ENCODE measurements at places on chromosomes 4 and X.

- no peak for DNase-seq
These were observed 112.7 kb downstream of the FAM53A start for GRCh38 chr4:1571165-1572009.

GRCh38 chr4:158930639-158930972 is 161.8 kb downstream of the FNIP2 start:
- no peak for DNase-seq

- no peak for DNase-seq
These were observed 46.7 kb upstream of the BTC start for GRCh38 chr4:74840936-74841509.

- no peak for DNase-seq
These were observed 23.3 kb upstream of the CBLL2 start for GRCh38 chrX:22249371-22249770.

GRCh38 chr4:77199276-77199675 is 42.3 kb downstream of the CCNG2 start:
- DNase-seq = no peak

DNA sequence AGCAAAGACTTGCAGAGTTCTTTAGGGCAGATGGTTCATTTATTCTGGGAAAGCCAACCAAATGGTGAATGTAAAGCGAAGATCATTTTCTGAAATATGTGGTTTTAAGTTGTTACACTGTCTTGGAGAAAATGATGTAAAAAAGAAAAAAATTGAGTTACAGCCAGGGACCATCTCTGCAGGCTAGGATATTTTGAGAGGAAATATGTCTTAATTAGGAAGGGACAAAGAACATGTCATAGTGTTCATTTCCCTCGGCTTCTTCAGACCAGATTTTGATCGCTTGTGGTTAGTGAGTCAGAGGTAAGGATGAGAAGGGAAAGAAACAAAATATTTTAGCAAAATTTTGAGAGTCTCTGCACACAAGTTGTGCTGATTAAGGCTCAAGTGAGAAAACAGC is 59.0 kb upstream of the C1QTNF7 start:
- DNase-seq = no peak

GRCh38 chr4:83605210-83605609 is 69.3 kb downstream of the GPAT3 start:
- DNase-seq = no peak

GRCh38 chr4:7384003-7384928 is 50.5 kb downstream of the PSAPL1 start:
- DNase-seq = no peak

GRCh38 chrX:68868316-68868715 is 39.5 kb downstream of the EFNB1 start:
- DNase-seq = no peak

- DNase-seq = no peak
These were observed 624.3 kb upstream of the EPHA5 start for GRCh38 chr4:66294638-66295037.

- DNase-seq = no peak
These were observed 198.6 kb upstream of the S100G start for GRCh38 chrX:16451334-16451733.

DNA sequence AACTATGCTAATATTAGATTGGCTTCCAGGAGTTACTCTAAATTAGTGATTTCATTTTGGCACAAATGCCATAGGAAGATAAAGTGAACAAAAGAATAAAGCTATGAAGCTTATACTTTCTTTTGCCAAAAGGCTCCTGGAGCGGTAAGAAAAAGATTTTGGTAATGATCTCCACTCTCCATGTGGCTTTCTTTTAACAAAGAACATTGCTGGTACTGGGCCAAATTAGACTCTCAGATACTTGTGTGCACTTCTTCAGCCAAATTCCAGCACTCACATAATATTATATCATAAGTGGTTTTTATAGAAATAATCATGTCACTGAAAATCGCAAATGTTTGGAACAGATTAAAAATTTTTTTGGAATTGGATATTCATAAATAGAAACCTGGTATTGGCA is 142.4 kb upstream of the FGF13 start:
- DNase-seq = no peak

- DNase-seq = no peak
These were observed 10.3 kb downstream of the CYP4V2 start for GRCh38 chr4:186201535-186202230.

DNA sequence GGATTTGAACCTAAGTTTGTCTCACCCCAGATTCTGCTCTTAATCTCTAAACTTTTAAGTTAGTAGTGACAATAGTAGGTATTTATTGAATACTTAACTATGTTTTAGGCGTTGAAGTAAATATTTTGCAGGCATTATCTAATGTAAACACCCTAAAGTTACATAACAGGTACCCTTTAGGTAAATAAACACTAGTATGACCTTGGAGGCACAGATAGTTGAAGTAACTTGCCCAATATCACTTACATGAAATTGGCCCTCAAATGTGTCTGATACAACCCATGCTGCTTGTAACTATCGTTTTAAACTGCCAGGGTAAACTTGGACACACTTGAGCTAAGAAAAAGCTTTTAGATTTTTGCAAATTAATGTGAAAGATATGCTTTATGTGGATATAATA is 3.0 kb downstream of the HPRT1 start:
- DNase-seq = no peak

DNA sequence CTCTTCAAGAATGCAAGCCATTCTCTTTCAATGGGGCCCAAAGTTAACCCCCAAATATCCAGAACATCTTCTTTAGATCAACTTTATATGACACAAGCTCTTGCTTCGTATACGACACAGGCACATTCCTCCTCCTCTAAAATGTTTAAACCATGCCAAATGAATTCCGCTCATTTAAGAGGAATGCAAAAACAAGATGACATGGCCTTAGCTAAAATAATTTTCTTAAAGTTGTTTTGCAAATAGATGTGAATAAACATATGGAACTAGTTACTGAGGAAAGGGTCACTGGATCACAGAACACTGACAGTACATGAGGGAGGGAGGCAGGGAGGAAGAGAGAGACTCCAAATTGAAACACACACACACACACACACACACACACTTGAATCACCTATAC is 97.4 kb downstream of the RASL11B start:
- no peak for DNase-seq

DNA sequence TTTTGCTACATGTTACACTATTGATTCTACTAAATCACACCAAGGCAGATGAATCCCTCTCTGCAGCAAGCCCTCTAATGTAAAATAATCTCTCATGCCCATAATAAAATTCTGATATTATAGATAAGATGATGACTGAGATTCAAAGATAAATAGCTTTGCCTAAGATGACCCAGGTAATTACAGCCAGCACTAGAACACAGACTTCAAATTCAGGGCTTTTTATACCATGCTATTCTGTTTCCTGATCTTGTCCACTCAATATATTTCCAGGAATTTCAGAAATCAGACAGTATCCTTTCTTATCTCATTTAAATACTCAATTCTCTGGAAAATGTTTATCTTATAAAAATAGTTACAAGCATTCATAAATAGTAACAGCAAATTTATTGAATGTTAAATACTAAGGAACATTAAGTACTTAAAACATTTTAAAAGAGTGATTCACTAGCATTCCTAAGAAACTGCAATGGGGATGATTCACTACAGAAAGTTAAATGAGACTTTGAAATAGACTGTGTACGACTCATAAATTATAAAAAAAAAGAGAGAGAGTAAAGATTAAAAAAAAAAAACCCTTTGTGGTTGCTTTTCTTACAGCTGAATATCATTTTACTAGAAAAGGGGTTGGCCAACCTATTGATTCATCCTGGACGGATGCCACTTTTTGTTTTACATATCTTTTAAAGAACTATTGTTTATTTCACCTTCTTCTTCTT is 45.8 kb upstream of the IL21 start:
- no peak for DNase-seq

- no peak for DNase-seq
These were observed 304.9 kb downstream of the DHX15 start for GRCh38 chr4:24279469-24279868.

- no peak for DNase-seq
These were observed 233.4 kb downstream of the HNRNPD start for GRCh38 chr4:82140422-82140821.

DNA sequence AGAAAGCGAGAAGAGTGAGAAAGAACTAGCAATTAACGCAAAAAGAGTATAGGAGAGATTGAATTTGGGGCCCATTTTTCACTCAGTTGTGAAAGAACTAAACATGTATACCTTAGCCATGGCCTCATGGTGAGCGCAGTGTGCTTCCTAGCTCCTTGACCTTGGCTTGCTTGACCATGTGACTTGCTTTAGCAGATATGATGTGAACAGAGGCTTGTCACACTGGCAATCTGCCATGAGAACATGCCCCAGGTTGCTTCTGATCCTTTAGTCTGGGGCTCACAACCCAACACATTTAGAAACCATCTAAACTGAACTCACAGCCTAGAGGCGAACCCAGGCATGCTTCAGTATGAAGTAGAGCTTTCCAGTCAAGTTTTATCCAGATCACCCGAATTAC is 260.1 kb upstream of the FTHL17 start:
- no peak for DNase-seq

DNA sequence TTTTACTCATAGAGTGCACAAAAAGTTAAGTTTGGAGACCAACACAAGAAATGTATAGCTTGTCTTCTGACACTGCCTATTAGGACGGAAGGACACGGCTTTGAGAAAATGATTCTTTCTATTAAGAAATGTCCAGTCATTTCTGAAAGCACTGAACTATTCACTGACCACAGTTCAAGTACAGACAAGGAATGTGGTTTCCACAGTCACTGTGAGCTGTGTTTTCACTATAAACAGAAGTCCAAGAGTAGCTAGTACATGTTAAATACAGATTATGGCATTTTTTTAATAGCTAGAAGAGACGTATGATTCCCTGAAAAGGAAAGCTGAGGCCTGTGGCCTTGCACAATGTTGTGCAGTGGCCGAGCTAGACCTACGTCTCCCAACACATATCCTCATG is 115.1 kb upstream of the GPM6A start:
- DNase-seq = no peak

DNA sequence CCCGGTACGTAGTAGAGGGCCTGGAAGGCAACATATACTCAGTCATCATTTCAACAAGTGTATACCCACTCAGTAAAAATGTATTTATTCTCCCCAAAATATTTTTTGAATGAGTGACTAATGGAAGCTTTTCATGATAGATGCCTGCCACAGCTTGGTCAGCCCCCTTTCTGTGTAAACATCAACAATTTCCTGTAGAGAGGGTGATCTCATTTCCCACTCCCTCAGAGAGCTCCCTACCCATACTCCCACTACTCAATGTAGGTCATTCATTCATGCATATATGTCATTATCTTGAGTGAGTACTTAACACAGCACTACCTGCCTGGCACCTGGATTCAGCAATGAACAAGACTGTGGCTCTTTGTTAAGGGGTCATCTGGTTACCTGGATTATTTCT is 81.9 kb downstream of the STK32B start:
- no peak for DNase-seq

GRCh38 chr4:168095776-168096406 is 3.6 kb downstream of the ANXA10 start:
- no peak for DNase-seq

- no peak for DNase-seq
These were observed 64.5 kb downstream of the TEC start for GRCh38 chr4:48205107-48205506.

- DNase-seq = no peak
These were observed 16.1 kb downstream of the AFP start for GRCh38 chr4:73451981-73452747.

DNA sequence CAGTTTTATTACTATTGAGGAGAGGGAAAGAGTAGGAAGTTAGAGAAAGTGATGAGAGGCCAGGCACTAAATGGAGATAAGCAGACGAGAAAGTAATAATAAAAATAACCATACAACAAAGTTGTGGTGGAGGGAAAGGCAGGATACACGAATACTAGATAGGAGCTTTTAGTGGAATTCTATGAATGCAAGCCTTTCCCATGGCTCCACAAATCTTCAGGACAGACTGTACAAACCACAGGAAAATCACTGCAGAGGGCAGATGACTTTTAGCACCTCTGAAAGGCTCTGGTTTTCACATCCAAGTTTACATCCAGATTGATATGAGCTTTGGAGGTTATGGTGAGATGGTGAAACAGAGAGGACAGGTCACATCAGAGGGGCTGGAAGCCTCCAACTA is 41.5 kb downstream of the TNIP3 start:
- DNase-seq = no peak

- no peak for DNase-seq
These were observed 103.0 kb upstream of the MBNL3 start for GRCh38 chrX:132591719-132592275.

GRCh38 chr4:7620086-7620813 is 185.5 kb upstream of the PSAPL1 start:
- no peak for DNase-seq

- no peak for DNase-seq
These were observed 231.7 kb downstream of the FBXW7 start for GRCh38 chr4:152304220-152304619.

- DNase-seq = no peak
These were observed 9.4 kb downstream of the C4orf50 start for GRCh38 chr4:6008766-6009385.

DNA sequence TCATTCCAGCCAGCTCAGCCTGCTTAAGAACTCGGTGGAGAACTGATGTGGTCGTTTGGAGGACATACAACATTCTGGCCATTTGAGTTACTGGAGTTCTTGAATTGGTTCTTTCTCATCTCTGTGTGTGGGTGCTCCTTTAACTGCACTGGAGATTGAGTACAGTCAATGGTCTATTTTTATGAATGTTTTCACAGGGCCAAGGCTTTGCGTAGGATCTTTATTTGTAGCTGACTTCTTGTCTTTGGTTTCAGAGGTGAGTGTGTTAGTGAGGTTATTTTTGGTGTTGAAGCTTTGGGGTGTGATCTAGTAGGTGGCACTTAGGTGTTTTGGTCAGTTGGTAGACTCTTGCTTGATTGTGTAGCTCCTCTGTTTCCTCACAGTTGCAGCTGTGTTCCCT is 288.4 kb downstream of the LHFPL1 start:
- no peak for DNase-seq

DNA sequence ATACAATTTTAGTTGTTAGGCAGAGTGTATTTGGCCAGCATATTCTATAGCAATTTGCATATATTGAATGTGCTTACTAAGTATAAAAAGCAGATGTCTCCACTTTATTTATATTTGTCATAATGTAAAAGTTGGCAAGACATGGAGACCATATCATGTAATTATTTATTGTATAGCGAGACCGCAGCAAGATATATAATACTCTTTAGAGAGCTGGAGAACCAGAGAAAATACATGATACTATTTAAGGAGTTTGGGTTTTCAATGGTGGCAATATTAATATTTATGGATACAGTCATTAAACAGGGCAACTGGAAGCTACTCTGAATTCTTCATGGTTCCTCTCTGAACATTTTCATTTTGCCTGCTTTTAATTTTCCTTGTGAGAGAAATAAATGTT is 35.0 kb downstream of the INTU start:
- no peak for DNase-seq

Measured in anterior cingulate cortex (tissue), 58 donors.